ENCODE measurements at places on chromosomes 4 and X. TPM values are rescaled to one million over a fixed set of nuclear protein-coding genes. Genes with fewer than 3 reads are reported as not detected.

DNA sequence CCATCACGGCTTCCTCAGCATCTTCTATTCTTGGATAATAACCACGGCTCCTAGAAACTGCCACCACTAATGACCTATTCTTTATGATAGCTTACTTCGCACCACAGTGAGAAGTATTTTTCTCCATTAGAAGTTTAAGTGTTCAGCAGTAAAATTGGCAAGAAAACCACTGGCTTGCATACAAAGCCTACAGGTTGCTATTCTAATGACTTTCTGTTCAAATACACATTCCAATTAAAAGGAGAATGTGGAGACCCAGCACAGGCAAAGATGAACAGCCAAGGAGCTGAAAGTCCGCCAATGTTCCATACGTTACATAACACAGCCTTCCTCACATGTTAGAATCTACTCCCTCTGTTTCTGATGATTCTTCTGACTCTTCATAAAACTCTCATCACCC, 875.0 kb upstream of the PRKX start:
- no peak for DNase-seq

GRCh38 chrX:34877436-34877835, 65.2 kb upstream of the FAM47B start:
- no peak for DNase-seq

GRCh38 chrX:65744965-65745364, 77.5 kb downstream of the MSN start:
- no peak for DNase-seq

GRCh38 chrX:46447384-46447783, 97.8 kb downstream of the ZNF674 start:
- no peak for DNase-seq

The USP27X gene
- total RNA-seq = 4.1 TPM

All from H7 (cell line).